ENCODE measurements at places on chromosomes 16 and 17. TPM values are rescaled to one million over a fixed set of nuclear protein-coding genes. Genes with fewer than 3 reads are reported as not detected.

DNA sequence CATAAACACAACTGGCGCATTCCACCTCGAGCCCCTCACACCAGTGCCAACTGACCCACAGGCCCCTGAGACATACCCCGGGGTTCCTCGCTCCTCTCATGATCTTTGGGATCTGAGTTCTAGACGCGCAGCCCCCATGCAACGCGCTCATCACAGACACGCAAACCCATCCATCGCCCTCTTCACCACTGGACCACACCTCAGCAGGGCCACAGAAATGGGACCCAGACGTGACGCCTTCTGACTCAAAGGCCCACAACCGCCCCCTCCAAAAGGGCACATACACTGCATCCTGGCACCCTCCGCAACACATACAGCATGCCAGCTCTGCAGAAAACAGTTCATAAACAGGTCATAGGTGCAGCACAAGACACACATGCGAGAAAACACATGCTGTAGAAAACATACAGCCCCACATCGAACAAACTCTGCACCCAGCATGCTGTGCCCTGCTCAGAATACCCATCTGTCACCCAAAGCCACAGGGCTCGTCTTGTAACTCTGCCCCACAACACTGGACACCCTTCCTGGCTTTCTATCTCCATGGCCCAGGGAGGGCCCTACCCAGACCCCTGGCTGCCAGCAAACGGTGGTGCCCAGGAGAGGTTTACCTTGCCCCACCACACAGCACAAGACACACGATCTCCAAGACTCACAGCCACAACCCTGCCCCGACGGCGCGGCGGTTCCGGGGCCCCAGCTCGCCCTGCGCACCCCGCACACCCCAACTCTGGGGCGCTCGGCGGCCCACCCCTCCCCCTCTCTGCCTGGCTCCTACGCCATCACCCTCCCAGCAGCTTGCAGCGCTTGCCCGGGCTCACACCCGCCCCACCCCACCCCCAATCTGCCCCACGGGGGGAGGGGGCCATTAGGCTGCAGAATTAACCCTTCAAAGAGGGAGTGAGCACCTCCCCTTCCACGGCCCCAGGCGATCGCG, 887 bp downstream of the ZBTB4 start:
- DNase-seq = no peak

DNA sequence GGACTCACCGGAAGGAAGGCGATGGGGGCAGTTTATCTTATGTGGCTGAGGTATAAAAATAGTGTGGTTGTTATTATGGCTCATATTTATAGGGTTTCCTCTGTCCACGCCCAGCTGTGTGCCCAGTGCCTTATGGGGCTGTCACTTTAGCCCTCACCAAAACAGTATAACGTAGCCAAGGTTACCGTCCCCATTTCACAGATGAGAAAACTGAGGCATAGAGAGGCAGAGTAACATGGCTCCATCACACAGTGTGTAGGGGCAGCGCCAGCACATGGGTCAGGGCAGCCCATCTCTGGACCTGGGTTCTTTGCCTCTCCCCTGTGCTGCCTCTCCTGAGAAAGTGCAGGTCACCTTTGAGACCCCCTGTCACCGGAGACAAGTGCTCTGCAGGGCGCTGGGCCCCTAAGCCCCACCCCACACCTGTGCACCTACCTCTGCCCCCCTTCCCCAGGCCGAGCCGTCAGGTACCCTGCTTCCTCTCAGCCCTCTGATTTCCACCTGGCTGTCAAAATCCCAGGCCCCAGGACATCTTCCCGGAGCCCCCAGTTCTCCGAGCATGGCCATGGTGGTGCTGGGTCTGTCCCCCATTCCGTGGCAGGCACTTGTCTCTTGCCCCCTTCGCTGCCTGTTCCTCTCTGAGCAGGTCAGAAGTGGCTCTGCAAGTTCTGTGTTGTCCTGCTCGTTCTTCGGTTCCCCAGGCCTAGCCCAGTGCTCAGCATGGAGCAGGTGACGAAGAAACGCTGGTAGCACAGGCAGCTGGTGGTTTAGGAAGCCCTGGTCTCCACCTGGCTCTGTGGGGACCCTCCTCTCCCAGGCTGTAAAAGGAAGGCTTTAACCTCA, 7.2 kb downstream of the KIAA0513 start:
- DNase-seq = no peak

GRCh38 chr16:14121142-14121541, 50.0 kb downstream of the MRTFB start:
- no peak for DNase-seq

Gene ACE
- 7.3 TPM for polyA plus RNA-seq

All from muscle of arm (tissue), 14 donors.